ENCODE measurements at places on chromosomes 4 and X.

- no peak for DNase-seq
These were observed 375.6 kb downstream of the PDGFC start for GRCh38 chr4:156596026-156596425.

DNA sequence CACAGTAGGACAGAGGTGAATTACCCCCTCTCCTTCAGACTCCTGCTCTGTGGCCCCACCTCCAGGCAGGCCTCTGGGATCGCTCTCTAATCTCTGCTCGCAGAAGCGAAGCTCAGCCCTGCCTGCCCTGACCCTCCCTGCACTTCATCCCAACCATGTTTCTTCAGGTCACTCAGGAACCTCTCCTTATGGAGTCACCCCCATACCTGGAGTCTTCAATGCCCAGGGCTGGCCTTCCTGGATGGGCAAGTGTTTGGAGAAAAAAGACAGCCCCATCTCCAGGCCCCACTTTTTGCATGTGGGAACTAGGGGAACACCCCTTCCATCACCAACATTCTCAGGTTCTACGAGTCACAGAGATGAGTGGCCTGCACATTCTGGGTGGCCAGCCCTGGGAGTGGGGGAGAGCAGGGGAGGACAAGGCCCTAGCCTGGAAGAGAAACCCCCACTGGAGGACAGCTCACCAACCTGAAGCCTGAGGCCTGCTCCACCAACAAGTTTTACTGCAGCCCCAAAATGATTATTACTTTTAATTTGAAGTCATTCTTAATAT, 90.8 kb downstream of the PPP2R2C start:
- DNase-seq, result no peak

DNA sequence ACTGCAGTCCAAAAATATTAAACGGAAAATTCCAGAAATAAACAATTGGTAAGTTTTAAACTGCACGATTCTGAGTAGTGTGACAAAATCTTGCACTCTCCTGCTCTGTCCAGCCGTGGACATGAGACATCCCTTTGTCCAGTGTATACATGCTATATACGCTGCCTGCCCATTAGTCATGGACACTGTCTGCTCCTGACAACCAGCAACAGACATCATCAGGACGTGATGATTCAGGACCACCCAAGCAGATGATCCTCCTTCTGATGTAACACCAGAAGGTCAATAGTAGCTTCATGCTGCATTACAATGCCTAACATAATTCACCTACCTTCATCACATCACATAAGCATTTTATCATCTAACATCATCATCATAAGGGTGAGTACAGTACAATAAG, 36.3 kb downstream of the ATRX start:
- no peak for DNase-seq

DNA sequence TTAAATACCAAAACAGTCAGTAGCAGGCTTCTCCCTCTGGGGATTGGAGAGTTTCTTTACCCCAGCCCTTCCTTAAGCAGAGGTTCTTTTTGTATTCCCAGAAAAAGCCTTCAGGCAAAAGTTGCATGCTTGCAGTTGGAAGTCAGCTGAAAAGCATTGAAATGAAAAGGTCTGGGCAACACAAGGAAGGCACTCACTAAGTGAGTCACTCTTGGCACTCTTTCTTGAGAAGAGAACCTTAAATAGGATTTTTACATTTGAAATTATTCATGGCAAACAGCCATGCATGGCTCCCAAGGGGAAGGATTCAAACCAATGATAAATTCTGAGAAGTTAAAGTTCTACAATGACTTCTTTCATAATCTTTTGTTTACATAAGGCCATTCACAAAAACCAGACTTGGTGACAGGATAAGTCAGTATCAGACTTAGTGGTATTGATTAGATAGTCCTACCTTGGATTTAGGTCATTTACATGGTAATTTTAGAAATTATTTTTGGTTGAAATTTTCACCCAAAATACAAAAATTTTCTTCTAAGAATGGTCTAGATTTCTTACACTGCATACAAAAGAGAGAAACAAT, 2068.9 kb downstream of the PCDH7 start:
- no peak for DNase-seq

DNA sequence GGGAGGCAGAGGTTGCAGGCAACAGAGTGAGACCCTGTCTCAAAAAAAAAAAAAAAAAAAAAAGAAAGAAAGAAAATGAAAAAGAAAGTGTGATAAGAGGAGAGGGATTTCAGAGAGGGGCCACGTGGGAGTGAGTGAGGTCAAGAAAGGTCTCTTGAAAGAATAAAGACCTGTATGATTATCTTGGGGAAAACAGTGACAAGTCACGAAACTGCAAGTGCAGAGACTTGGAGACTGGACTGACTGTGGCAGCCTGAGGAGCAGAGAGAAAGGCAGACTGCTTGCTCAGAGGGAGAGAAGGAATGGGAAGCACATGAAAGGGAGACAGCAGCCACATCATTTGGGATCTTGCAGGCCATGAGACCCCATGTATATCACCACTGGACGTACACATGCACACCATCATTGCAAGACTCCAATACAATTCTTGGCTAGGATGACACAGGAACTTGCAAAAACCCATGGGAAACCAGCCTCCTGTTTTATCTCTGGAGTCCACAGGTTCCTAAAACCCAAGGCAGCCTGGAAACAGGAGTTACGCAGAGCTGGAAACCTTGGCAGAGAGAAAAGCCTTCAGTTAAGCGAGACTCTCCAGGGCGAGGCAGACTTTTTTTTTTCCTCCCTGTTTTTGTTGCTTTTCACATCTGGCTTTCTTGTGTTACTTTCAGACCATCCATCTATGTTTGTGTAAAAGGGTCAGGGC, 207.0 kb upstream of the TBL1X start:
- no peak for DNase-seq

GRCh38 chr4:153372967-153373562, 28.6 kb downstream of the MND1 start:
- no peak for DNase-seq

GRCh38 chrX:148577741-148578140, 77.3 kb downstream of the AFF2 start:
- DNase-seq, result no peak

DNA sequence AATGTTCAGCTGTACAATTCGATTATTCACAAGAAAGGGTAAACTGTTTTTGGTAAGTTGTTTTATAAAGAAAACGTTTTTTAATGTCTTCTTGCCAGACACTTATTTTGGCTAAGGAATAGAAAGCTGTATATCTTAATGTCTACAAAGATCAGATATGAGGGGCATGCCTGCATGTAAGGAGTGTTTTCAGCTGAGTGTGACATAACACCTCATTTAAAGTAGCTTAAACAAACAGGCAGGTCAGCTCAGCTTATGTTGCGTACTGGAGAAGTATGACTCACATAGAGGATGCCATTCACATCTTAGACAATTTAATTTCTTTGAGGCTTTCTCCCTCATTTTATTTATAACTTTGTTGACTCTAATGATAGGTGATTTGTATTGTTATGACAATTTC, 30.4 kb downstream of the LAMTOR3 start:
- no peak for DNase-seq

GRCh38 chr4:121662225-121662624, 34.6 kb downstream of the ANXA5 start:
- DNase-seq, result no peak

DNA sequence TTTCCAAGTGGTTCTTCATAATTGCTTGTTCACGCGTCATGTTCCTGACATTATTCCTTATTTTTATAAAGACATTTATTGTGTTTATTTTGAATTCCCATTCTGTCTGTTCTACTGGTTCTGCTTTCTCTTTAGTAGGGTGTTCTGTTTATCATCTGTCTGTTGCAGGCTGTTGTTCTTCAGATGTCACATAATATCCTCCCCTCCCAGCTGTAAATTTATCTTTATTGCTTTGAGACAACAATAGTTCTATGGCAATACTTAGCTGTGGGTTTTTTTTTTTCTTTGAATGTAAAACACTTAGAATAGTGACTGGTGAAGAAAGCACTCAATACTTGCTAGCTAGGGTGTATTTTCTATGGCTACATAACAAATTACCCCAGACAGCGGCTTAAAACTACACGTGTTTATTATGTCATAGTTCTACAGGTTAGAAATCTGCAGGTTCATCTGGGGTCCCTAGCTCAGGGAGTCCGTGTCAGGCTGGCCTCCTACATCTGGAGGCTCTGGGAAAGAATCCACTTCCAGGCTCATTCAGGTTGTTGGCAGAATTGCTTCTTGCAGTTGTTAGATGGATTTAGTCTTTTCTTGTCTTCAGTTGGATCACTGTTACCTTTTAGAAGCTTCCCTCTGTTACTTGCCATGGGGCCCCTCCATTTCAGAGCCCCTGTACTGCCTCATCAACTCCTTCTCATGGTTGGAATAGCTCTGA, 63.4 kb upstream of the ENPEP start:
- no peak for DNase-seq

- DNase-seq, result no peak
These were observed 652.9 kb upstream of the IGFBP7 start for GRCh38 chr4:57763070-57763469.

- DNase-seq, result no peak
These were observed 17.6 kb upstream of the PRPS1 start for GRCh38 chrX:107610667-107611066.

- no peak for DNase-seq
These were observed 384.5 kb downstream of the GRXCR1 start for GRCh38 chr4:43277003-43277402.

DNA sequence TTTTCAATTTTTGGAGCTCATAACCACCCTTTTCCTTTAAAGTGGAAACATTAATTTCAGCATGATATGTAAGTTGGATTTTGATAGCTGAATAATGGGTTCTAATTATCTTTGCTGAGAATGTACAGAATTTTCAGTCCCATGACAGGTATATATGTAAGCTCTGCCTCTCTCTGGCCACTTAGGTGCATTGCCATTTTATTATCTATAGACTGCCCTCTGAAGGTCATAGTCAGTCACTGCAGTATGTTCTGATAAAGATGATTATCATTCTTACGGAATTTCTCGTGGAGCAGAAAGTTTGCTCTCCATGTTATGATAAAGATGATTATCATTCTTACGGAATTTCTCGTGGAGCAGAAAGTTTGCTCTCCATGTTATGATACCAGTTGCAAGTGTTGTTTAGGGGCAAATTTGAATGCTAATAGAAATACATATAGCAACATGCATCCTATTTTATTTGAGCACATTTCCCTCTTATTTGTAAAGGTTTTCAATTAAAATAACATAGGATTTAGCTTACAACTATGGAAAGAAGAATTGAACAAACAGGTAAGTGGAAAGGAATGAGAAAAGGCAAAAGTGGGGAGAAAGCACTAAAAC, 10.4 kb downstream of the AFP start:
- no peak for DNase-seq

DNA sequence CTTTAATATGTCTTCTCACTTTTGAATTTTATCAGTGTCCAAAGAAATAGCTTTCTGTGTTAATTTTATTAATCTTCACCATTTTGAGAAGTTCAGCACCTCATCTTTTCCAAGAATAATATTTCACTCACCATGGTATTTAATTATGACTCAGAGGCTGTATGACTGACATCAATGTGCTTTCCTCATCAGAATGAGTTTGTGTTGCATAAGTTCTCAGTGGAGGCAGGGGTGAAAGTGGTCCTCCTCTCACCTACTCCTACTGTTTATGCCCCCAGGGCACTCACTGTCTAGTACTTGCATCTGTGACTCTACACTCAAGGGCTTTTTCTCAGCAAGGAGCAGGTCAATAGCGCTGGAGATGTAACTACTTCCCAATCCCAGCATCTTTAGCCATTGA, 905.3 kb upstream of the INTU start:
- no peak for DNase-seq

DNA sequence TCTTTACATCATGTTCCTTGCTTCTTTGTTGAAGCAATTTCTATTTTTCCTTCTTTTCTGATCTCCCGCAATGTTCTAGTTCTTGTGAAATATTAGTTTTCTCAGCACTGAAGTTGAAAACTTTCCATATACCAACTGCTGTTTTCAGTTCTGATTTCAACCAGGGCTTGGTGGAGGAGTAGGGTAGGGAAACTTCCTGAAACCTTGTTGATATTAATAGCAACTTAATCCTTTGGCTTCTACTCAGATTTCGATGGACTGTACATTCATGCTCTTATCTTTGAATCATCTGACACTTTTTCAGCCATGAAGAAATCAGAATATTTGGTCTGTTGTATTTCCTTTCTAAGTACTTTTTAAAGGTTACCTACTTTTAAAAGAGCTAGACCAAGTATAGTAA, 315.8 kb downstream of the RPA4 start:
- no peak for DNase-seq

GRCh38 chr4:104420766-104421165, 73.9 kb downstream of the CXXC4 start:
- no peak for DNase-seq

DNA sequence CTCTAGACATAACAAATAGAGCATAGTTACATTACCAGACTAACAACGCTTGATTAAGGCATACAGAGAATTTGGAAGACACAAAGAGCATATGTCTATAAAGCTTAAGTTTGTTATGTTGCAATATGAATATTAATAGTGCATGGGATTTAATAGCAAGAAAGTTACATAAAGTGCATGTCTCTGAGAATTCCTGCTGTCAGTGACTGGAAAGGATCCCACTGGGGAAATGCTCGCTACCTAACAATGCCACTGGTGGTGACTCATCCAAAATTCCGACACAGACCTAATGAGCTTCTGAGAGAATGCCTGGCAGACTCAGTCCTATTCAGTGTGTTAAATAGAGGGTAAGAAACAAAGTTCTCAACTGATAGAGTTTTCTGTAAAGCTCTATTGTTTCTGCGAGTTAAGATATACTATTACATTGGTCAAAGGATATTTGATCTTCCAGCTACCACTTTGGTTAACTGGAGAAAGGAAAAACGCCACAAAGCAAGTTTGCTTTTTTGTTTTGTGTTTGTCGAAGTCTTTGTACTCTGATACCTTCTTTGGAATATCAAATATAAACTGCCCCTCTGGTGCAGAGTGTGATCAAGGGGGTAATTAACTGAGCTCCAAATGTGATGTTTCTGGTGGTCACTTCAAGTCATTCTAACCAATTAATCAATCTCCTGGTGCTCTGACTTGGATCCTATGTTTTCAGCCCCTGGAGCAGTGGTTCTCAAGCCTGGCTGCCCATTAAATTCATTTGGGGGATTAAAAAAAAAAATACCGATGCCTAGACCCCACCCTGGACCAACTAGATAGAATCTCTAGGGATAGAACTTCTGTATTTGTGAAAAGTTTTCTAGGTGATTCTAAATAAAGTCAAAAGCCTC, 107.9 kb downstream of the PALLD start:
- DNase-seq, result no peak

- DNase-seq, result no peak
These were observed 25.5 kb upstream of the CBLL2 start for GRCh38 chrX:22247169-22247568.

GRCh38 chr4:83378419-83378818, 43.8 kb upstream of the HPSE start:
- DNase-seq, result no peak

DNA sequence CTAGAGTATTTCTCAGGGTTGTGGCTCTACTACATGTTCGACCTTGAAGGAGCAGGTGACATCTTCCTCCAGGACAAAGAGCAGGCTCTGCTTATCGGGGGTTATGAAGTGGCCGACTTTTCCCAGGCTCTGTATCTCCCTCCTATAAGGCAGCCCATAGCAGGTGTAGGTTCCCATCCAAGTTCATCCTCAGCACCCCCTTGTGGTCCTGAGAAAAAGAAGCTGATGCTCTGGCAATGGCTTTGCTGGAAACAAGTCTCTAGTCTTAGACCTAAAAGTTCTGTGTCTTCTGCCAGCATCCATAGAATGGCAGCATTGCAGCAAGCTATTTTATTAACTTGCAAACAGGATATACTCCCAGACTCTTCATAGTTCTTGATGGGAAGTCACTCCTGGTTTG, 836.6 kb upstream of the PRKX start:
- no peak for DNase-seq

- no peak for DNase-seq
These were observed 276.1 kb downstream of the PPARGC1A start for GRCh38 chr4:23613782-23614181.

All from transverse colon (tissue), 4 donors.